ENCODE measurements at places on chromosomes 3 and 15. TPM values are rescaled to one million over a fixed set of nuclear protein-coding genes. Genes with fewer than 3 reads are reported as not detected.

- DNase-seq: no peak
These were observed 498 bp upstream of the ARNT2 start for GRCh38 chr15:80403712-80404056.

ERICH6 gene
- total RNA-seq: 0.07 TPM

DNA sequence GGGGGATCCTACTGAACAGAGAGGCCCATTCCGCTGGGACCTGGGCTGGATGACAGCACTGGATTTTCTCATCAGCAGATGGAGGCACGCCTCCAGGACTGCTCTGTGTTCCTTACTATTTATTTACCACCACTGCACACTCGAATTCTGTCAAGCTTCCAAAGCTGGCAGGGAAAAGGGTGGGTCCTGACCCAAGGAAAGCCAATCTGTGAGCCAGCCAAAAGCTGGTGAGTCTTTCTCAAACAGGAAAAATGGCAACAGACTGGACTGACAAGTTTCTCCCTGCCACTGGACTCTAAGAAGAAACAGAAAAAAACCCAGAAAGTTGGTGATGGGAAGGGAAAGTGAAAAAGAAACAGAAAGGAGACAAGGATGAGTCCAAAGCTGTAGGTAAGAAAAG is 37.8 kb downstream of the CD47 start:
- DNase-seq: no peak

TNFAIP8L3 gene
- 1.3 TPM for total RNA-seq

DNA sequence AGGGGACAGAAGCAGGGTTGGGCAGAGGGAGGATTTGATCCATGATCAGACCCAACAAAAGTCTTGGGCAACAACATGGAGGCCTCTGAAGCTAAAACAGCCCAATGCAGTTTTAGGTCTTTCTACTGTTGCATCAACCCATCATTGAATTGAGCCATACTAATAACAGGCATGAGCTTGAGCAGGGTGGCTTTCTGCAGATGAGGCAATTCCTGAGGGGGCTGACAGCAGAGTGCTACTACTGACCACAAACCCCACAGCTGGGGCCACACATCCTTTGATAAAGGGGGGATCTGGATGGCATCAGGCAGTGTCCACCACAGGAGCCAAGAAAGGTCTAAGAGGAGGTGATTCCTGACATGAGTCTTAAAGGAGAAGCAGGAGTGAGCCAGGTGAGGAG is 517.0 kb upstream of the PPP2R3A start:
- no peak for DNase-seq
